RWPE1 (cell line): ENCODE measurements at places on chromosomes 2 and 18.

DNA sequence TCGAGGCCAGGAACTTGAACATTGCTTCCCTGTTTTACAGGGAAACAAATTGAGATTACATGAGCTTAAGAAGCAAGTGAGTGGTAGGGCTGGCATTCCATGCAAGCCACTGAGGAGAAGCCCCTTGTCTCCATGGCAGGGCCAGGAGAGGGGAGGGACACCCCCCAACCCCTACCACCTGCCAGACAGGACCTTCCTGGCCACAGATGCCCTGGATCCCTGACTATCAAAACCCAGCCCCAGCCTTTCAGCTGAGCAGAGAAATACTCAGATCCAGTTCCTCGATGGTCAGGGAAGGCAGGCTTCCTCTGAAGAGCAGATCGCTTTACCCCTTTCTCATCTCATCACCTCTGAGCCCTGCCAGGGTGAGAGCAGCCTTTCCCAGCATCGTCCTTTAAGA, 53.8 kb upstream of the ALPP start:
- DNase-seq: no peak

- DNase-seq: no peak
Measured at GRCh38 chr18:3184275-3184963, 35.3 kb downstream of the MYOM1 start.

DNA sequence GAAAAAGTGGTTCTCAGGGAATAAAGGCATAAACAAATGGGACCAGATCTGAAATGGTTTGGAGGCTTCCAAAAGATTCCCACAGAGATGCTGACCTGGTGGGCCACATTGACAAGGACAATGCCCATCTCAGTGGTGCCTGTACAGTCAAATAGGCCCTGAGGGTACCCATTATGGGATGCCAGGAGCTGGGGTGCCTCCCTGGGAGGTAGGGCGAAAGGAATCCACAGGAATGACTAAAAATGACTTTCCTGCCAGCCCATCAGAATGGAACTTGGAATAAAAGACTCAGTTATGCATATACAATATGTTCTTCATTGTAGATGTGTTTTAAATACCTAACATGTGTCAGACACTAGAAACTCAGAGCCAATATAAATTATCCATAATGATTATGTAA, 248.5 kb downstream of the RNF144A start:
- DNase-seq: no peak

- DNase-seq: no peak
Measured at GRCh38 chr2:228079194-228079593, 102.3 kb downstream of the SPHKAP start.

GRCh38 chr18:44286049-44286448, 394.6 kb upstream of the SETBP1 start:
- DNase-seq: no peak

DNA sequence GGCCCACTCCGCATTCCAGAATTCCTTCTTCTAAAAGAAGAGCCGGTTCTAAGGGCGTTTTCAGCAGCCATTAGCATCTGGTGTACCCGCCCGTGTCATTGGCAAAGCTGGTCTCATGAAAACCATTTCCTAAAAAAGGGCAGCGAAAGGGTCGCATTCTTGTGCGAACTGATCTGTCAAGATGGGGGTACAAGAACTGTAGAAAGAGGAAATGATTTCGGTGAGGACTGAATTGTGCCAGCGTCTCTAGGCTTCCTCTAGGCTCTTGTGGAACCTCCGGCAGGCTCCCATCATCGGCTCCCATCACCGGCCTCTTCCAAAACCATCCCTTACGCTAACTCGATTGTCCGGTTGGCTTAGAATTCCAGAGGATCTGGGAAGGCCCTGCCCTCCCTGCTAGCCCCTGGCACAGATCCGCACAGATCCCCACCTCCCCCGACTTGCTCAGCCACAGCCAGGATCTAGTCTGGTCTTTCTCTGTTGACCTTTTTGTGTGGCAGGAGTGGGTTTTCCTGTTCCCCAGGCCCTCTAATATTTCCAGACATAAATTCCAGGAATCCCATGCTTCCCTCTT, 1.3 kb downstream of the RAB31 start:
- DNase-seq: no peak

GRCh38 chr2:161008311-161008710, 151.9 kb upstream of the TANK start:
- DNase-seq: no peak

- no peak for DNase-seq
Measured at GRCh38 chr2:70664525-70664924, 103.5 kb downstream of the ADD2 start.

DNA sequence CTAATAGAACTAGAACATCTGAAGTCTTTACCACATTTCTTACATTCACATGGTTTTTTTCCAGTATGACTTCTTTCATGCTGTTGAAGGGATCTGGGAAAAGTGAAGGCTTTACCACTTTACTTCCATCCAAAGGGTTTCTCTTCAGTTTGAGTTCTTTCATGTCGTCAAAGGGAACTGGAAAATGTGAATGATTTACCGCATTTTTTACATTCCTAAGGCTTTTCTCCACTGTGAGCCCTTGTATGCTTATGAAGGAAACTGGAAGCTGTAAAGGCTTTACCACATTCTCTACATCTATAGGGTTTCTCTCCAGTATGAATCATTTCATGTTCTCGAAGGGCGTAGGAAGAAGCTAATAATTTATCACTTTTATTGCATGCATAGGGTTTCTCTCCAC, 46.7 kb downstream of the NBEAL1 start:
- DNase-seq: no peak

- DNase-seq: no peak
Measured at GRCh38 chr2:44753552-44754285, 187.8 kb upstream of the SIX3 start.

DNA sequence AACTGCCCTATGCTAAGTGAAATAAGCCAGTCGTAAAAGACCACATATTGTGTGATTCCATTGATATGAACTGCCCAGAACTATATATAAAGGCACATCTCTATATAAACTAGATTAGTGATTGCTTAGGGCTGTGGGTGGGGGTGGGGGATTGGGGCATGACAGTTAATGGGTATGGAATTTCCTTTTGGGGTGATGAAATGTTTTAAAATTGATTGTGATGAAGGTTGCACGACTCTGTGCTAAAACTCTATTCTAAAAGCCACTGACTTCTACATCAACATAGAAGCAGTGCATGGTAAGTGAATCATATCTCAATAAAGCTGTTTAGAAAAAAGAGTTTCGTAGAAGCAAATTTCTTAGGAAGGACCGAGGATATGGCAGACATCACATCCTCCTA, 53.0 kb downstream of the CDCA7 start:
- no peak for DNase-seq

DNA sequence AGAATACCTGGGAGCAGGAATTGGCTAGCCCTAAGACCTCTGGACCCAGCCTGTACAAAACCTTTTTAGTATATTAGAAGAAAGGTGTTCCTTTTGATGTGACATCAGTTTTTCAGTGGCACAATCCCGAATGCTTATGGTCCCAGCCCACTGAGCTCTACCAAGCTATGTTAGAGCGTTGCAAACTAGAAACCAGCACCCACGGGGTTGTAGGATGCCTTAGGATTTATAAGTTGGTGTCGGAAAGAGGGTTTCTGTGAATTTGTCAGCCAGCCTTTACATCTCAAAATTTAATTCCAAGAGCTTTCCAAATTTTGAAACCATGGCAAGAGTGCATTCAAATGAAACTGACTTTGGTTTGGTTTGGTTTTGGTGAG, 499 bp upstream of the LMAN1 start:
- DNase-seq: no peak

DNA sequence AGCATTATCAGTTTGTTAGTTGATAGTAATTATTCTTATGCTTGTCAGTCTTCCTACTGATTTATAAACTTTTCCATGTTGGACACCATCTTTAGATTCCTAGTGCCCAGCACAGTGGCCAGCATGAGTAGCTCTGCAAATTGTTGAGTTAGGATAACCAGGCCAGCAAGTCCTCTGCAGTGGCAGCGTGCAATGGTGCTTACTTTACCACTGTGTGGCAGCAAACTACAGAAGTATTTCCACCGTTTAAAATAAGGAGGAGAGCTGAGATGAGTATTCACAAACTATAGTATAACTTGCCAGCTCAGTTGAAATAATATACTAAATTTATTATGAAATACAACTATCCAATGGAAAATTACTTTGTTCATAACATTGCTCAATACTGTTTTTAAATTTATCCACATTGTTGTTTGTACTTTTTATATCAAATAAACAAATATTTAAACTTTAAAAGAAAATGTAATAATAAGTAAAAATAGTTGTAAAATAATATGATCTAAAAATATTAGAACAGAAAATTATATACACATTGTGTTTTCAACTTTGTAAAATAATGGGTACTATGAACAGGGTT, 9.3 kb upstream of the THADA start:
- peak; percentile 44 for DNase-seq

DNA sequence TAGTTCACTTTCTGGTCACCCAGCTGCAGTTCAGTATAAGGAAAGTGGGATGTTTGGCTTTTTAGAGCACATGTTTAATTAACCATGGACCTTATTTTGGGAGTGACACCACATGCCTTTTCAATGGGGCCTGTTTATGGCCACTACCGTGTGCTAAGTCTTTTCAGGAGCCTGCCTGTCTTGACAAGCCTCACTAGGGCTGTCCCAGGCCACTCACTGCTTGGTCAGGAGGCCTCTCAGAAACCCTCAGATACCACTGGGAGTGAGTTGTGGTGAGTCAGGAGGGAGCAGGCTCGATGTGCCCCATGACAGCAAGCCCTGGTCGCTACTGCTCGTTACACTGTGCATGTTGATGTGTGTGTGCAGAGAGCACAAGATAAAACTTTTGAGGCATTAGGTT, 123.0 kb downstream of the MAP4K4 start:
- peak; percentile 78 for DNase-seq

DNA sequence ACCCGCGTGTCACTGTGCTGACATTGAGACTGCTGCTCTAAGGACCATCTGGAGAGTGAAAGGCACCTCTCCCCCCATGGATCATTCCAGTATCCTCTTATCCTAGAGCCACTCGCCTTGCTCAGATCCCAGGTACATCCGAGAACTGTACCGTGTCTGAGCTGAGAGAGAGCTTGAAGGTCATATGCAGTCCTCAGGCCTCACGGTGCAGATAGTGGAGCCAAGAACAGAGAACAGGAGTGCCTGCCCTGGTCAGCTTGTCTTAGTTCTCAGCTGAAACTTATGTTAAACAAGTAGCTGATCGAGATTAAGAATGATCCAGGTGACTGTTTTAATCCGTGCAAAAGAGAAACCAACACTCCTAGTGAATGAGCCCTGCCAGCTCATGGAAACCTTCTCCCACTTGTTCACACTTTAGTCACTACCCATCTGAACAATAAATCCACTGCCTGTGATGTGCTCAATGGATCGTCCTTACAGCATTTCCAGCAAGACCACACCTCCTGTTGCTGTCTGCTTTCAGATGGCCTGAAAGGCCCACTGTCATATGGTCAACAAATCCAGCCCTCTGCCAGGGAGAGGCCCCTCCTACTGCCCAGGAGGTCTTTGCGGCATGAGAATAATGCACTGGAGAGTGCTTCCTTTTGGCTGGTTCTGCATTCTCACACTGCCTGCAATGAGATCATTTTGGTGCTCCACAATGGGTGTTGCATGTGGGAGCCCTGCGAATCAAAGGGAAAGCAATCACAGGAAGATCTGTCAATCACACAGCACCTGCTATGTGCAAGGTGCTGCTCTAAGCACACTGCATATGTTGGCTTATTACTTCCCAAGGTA, 43.7 kb upstream of the APCDD1 start:
- no peak for DNase-seq

GRCh38 chr2:2568411-2568810, 237.3 kb upstream of the MYT1L start:
- DNase-seq: no peak

GRCh38 chr2:85577386-85578242, at the start of gene VAMP8:
TSS of gene VAMP8 (plus strand) at chr2:85577586. CDS start at chr2:85577647, 61 bp downstream.
- DNase-seq: peak; percentile 87

DNA sequence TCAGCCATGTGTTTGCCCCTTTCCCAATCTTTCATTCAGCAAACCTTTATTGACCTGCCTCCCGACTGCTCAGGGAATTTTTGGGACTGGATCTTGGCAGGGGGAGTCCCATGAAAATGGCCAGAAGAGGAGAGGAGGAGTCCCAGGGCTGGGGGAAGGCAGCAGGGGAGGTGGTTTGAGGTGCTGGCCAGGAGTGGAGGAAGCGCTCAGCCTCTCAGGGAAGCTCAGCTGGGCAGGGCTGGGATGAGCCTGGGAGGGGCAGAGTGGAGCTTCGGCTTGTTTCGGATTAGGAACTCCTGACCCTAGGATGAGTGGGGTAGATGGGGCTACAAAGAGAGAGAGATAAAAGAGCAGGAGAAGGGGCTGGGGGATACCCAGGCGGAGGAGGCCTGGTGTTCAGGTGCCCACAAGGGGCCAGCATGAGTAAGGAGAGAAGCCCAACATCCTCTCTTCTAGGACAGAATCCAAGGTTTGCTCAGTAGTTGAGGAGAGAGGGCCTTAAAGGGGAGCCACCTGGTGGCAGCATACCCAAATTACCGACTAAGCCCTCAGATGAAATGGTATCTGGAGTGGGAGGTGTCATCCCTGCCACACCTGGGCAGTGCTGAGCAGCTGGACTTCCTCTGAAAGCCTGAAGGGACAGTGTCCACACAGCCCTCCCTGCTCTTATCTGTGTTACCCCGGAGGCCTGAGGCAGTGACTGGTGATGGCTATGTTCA, 91.1 kb downstream of the INHBB start:
- DNase-seq: peak; percentile 64

DNA sequence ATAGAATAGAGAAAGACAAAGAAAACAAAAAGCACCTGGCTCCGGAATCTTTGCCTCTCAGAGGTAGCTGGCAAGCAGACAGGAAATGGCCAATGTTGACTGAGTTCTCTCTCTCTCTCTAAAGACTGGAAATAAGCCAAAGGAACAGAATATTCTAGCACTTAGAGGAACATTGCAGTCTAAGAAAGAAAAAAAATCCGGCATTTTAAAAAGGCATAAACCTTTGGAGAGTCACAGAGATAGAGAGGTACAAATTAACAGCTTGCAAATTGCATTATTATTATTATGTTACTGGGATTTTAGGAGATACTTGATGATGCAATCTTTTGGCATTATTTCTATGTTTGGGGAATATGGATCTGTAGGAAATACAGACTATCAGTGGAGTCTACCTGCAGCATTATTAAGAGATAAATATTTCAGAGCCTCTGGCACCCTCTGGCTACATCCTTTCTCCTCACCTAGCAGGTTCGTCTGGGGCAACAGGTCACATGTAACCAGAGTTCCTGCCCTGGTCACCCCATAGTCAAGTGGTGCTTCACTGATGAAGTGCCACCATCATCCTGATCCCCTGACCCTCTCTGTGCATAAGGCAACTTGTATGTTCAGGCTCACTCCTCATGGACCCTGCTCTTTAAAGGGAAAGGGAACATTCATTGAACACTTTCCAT, 318.9 kb upstream of the ACVR2A start:
- DNase-seq: peak; percentile 17

- no peak for DNase-seq
Measured at GRCh38 chr18:12585218-12585617, 72.7 kb downstream of the SPIRE1 start.

GRCh38 chr18:62715759-62716615, 646 bp downstream of the PHLPP1 start:
- peak; percentile 49 for DNase-seq

DNA sequence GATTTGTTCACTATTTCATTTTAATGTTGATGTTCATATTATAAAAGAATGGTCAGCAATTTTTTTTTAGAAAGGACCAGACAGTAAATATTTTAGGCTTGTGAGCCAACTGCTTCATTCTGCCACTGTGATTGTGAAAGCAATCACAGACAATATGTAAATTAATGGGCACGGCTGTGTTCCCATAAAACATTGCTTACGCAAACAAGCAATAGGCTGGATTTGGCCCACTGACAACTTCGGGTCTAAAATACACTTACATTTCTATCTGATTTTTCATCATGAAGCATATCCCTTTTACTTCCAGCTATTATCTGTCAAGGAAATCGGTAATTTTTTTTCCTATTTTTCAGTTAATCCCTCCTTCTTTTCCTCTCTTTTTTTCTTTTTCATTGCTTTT, 182.2 kb upstream of the CDH2 start:
- DNase-seq: no peak
